ENCODE measurements at places on chromosomes 2 and 18. TPM values are rescaled to one million over a fixed set of nuclear protein-coding genes. Genes with fewer than 3 reads are reported as not detected.

Gene MARCHF4
- 1.5 TPM for total RNA-seq

- DNase-seq = no peak
Observed at GRCh38 chr2:203673933-203674332, 32.5 kb upstream of the CD28 start.

Gene ANKRD62
- total RNA-seq = not detected

DNA sequence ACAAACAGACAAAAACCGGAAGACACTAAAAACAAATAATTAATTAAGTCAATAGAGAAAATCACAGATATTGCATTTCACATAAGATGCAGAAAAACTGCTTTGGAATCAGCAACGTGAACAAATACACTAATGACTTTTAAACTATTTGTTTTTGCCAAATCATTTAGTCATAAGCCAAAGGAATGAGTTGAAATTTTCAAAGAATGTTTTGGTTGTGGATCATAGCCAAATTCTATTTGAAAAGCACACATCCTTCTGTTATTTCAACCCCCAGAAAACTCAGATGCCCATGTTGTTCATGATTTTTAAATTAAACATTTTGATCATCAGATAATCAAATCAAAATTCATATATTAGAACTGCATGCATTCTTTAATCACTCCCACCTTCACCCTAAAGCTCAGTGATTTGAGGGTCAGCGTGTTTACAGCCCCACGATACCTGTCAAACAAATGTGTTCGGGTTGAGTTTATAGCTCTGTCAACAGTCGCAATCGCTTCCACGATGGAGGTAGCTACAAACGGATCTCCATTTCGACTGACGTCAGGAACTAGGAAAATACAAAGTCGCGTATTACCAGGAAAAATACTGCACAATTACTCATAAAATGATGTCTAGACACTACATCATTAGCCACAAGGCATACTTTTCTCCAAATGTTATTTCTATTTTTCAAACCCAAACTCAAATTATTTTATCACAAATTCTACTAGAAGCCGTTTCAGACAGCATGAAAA is 90.2 kb downstream of the PXDN start:
- peak; percentile 75 for DNase-seq

- no peak for DNase-seq
Observed at GRCh38 chr2:196041786-196042185, 26.9 kb downstream of the DNAH7 start.

GRCh38 chr2:226788881-226789490 is 10.6 kb downstream of the IRS1 start:
- no peak for DNase-seq

DNA sequence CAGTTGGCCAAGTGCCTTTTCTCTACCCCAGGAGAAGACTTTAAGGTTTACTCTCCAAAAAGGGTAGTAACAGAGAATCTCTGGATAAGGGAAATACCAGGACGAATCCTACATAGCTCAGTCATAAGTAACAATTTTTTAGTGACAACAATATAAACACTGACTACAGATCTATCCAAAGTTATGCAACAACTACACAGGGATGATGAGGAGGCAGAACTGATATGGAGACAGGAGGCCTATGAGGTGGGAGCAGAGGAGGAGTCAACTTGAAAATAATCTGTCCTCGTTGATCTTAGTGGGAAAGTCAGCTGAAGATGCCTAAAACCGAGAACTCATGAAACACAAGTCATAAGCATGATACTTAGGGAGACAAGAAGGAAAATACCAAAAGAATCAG is 40.2 kb downstream of the SLC35F5 start:
- DNase-seq = no peak

- no peak for DNase-seq
Observed at GRCh38 chr2:144914622-144915318, 394.9 kb upstream of the ZEB2 start.

Gene ALPG
- total RNA-seq = 0.05 TPM

GRCh38 chr2:101265893-101266499 is 13.3 kb downstream of the CNOT11 start:
- DNase-seq = no peak

DNA sequence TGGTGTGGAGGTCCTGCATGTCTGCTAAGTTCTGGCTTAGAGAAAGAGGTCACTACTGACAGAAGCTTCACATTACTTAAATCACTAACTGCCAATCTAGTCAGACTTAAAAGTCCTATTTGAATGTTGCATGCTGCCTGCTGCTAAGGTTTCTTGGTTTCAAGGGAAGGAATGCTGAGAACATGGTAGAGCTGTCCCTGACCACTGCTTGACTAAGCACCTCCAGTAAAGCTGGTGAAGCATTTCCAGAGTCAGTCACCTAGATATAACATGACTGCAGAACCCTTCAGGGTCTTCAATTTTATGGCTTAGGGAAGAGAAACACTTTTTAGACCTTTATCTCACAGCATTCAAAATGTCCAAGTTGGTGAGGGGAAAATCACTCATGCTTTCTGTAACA is 2178.3 kb upstream of the PIK3C3 start:
- no peak for DNase-seq

DNA sequence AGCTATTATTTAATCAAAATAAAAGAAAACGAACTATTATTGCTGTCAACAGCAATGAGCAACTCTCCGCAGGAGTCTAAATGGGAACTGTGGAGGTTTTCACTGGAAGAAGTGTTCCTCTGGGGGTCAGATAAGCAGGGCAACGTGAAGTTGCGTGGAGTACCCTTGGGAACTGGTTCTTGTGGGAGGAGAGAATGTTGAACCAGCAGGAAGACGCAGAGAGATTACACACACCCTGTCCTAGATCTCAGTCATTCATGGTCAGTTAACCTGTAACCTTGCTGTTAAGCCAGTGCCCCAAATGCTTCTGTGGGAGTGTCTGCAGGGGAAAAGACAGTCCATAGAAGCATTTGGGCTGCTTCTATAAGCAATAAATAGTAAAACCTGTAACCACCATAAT is 20.4 kb upstream of the CABLES1 start:
- peak; percentile 24 for DNase-seq

GRCh38 chr2:67566958-67567635 is 170.0 kb downstream of the ETAA1 start:
- DNase-seq = no peak

Gene IL36B
- total RNA-seq = not detected

- DNase-seq = no peak
Observed at GRCh38 chr2:166041613-166042012, 86.2 kb downstream of the SCN1A start.

Gene SRD5A2
- not detected for total RNA-seq

DNA sequence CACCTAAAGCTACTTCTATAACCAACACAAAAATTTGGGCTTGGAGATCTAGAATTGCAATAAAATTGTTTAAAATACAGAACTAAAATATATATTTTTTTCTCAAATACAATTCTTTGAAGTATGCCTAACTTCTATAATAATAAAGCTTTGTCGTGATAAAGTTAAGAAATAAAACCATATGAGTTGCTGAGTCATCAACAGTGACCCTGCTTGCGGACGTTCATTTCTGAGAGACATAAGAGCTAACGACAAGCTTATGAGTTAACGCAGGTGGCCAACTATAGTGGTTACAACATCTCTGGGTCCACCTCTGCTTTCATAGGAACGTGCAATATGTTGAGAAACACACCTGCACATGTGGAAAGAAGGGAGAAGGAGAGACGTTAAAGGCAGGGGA is 407.1 kb upstream of the SLC14A2 start:
- DNase-seq = no peak

- DNase-seq = peak; percentile 86
Observed at GRCh38 chr2:149017116-149017985, 21.1 kb upstream of the LYPD6B start.

GRCh38 chr2:43144263-43144662 is 82.1 kb downstream of the ZFP36L2 start:
- no peak for DNase-seq

- DNase-seq = no peak
Observed at GRCh38 chr2:134217351-134217750, 36.5 kb upstream of the MGAT5 start.

DNA sequence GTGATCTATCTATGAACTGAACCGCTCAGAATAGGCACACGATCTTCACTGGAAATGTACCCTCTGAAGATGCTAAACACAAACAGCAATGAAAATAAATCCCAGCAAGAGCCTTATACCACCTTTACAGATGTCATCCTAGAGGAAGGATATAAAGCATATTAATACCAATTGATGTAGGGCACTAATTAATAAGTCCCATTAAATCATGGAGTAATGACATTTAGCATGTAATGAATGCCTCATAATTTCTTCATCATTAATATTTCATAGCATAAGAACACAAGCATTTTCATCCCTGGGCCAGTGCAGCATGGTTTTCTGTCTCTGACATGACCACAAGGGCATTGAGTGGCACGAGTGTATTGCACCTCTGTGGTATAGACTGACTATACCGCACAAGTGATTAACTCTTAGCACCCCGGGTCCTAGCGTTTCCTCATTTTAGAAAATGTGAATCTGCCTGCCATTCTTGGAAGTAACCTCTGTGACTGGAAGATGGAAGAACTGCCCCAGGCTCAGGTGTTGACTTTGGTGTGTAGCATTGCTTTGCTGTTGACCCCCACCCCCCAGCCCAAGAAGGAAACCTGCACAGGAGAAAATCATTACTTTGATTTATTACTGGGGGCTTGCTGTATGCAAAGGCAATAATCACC is 1.4 kb upstream of the TMEM178A start:
- no peak for DNase-seq

Gene MDH1B
- total RNA-seq = 0.33 TPM

GRCh38 chr18:33606621-33607020 is 28.6 kb downstream of the ASXL3 start:
- DNase-seq = no peak

Gene RAB12
- 75.4 TPM for total RNA-seq

Gene PDCD1
- not detected for total RNA-seq

GRCh38 chr2:72982219-72982618 is 64.9 kb downstream of the EMX1 start:
- no peak for DNase-seq

GRCh38 chr2:212745359-212745758 is 206.8 kb upstream of the ERBB4 start:
- DNase-seq = no peak

GRCh38 chr2:61969376-61969775 is 63.9 kb downstream of the COMMD1 start:
- no peak for DNase-seq

DNA sequence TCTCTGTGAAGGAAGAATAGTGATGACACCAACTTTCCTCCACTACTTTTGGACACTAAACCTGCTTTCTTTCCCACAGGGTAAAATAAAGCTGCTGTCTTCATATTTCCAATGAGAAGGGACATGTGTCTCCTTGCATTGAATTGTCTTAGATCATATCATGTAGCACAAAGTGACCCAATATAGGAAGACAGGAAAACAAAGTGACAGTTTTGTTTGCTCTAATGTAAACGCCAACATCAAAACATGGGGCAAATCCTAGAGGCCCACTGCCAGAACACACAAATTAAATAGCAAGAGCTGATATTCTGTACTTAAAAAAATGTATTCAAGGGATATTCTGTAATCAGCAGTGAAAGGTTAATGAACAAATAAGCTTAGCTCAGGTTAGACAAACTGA is 36.1 kb downstream of the ARHGAP15 start:
- DNase-seq = no peak

- DNase-seq = no peak
Observed at GRCh38 chr2:239438995-239439753, 38.4 kb upstream of the HDAC4 start.

DNA sequence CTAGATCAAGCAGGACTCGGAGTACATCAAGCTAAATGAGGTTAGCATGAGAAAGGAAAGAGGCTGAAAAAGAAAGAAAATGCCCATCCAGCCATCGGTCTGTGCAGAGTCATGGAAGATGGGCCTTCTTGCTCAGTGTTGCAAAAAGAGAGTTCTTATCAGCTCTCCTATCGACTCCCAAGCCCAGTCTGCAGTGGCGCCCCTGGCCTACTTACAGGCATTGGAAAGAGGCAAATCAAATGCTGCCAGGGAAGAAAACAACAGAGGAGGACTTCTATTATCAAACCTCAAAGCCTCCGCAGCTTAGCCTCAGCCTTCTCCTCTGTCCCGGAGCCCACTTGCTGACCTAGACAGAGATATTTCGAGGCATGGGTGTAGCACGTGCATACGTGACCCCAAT is 66.0 kb downstream of the CDH2 start:
- no peak for DNase-seq

DNA sequence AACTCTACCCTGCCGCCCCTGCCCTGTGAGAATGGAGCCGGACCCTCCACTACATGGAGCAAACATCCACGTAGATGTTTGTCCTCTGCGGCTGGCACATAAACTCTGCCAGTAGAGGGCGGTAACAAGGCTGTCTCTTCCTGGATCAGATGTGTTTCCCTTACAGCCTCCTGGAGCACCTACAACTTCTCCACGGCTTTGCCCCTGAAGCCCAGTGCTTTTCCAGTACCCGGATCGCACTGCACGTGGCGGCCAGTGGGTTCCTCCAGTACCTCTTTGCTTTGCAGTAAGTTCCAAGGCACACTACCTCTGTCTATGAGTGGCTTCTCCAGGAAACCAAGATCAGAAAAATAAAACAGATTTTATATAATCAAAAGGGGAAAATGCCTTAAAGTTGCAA is 651.3 kb downstream of the DCDC2C start:
- DNase-seq = peak; percentile 12

DNA sequence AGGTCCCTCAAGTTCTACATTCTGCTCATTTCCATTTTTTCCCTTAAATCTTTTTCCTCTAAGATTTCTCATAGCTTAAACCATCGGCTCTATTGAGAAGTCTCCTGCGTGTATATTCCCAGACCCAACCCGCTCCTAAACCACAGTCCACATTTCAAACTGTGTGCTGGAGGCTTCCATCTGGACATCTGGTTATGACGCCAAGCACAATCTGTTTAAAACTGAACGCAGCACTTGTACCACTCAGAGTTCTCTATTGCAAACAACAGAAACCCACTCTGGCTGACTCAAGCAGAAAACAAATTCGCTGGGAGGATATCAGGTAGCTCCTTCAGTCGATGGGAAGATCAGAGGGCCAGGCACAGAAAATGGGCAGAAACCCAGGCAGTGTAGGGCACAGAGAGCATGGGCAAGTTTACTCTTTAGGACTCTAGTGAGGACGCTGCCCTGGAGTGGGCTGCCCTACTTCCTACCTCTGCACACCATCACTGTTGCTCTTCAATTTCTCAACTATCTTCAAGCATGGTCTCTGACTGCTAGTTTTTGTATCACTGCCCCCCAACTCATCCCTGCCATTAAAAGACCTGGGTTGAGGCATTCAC is 5.6 kb upstream of the EML4 start:
- no peak for DNase-seq

DNA sequence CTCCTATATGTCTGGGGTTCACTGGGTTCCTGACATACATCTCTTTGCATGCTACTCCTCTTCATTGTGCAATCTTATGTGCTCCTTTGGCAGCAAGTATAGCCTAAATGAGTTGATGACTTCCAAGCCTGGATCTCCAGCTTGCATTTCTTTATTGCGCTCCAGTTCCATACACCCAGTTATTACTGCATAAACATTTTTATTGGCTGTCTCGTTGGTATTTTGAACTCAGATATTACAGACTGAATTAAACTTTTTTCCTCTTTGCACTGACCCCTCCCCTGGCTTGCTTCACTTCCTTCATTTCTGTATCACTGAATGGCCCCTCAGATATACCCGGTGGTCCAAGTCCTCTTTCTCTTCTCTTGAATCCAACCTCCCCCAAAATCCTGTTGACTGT is 219.2 kb downstream of the MC4R start:
- DNase-seq = no peak

GRCh38 chr2:100197631-100198153 is 55.3 kb upstream of the AFF3 start:
- peak; percentile 64 for DNase-seq

GRCh38 chr2:206051912-206052311 is 34.1 kb downstream of the INO80D start:
- DNase-seq = no peak

GRCh38 chr18:56391931-56392590 is 246.3 kb downstream of the TXNL1 start:
- no peak for DNase-seq

Gene GPR39
- total RNA-seq = under 0.01 TPM

Gene REG3A
- not detected for total RNA-seq
